ENCODE measurements at places on chromosomes 4 and X. TPM values are rescaled to one million over a fixed set of nuclear protein-coding genes. Genes with fewer than 3 reads are reported as not detected.

The USP27X gene
- 3.7 TPM for total RNA-seq

The GNRHR gene
- not detected for total RNA-seq

The RAB41 gene
- total RNA-seq: not detected

The GLRA3 gene
- not detected for total RNA-seq

The SPATA18 gene
- 13.1 TPM for total RNA-seq

The PACRGL gene
- total RNA-seq: 17.6 TPM

The NKX1-1 gene
- total RNA-seq: not detected

The INPP4B gene
- 216 TPM for total RNA-seq

The GAGE12E gene
- total RNA-seq: not detected

The EPGN gene
- not detected for total RNA-seq

The PDGFC gene
- total RNA-seq: 0.34 TPM

The F8A1 gene
- total RNA-seq: 8.4 TPM

The CSAG2 gene
- total RNA-seq: not detected

The SPANXN4 gene
- total RNA-seq: not detected

The MAOB gene
- total RNA-seq: 0.33 TPM

The SPP1 gene
- 17.0 TPM for total RNA-seq

The FAM241A gene
- total RNA-seq: under 0.01 TPM

The STARD8 gene
- 10.3 TPM for total RNA-seq

The FAM47E gene
- total RNA-seq: 0.34 TPM

The ZNF711 gene
- total RNA-seq: 0.33 TPM

The SLC9B1 gene
- total RNA-seq: 0.69 TPM

The RBM47 gene
- 16.3 TPM for total RNA-seq

The MAGEA12 gene
- not detected for total RNA-seq

The YY2 gene
- 2.5 TPM for total RNA-seq

The NWD2 gene
- not detected for total RNA-seq

The CCKAR gene
- not detected for total RNA-seq

The HTN1 gene
- total RNA-seq: not detected

The FAM149A gene
- 17.4 TPM for total RNA-seq

The BGN gene
- total RNA-seq: not detected

The SSX1 gene
- total RNA-seq: 0.34 TPM

The FOXR2 gene
- not detected for total RNA-seq

The UVSSA gene
- total RNA-seq: 13.9 TPM

The LRP2BP gene
- 1.5 TPM for total RNA-seq
